ENCODE measurements at places on chromosomes 7 and 10.

GRCh38 chr7:50703654-50704053 lies 79.0 kb downstream of the GRB10 start:
- no peak for DNase-seq

DNA sequence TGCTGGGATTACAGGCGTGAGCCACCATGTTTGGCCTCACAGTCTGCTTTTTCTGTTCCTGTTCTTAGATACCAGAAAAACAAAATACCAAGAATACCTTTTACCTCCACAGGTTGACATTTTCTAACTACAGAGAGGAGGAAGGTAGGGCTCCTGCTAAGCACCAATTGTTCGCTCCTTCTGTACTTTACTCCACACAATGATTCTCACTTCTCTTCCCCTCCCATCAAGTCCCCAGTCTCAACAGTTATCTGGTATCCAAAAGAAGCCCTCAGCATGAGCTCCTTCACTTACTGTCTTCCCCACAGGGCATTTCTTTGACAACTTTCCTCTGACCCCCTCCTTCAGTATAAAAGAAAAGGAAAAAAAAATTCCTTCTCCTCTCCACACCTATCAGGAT lies 47.7 kb upstream of the ZNF800 start:
- no peak for DNase-seq

GRCh38 chr7:122311050-122311700 lies 6.6 kb upstream of the FEZF1 start:
- DNase-seq: no peak

DNA sequence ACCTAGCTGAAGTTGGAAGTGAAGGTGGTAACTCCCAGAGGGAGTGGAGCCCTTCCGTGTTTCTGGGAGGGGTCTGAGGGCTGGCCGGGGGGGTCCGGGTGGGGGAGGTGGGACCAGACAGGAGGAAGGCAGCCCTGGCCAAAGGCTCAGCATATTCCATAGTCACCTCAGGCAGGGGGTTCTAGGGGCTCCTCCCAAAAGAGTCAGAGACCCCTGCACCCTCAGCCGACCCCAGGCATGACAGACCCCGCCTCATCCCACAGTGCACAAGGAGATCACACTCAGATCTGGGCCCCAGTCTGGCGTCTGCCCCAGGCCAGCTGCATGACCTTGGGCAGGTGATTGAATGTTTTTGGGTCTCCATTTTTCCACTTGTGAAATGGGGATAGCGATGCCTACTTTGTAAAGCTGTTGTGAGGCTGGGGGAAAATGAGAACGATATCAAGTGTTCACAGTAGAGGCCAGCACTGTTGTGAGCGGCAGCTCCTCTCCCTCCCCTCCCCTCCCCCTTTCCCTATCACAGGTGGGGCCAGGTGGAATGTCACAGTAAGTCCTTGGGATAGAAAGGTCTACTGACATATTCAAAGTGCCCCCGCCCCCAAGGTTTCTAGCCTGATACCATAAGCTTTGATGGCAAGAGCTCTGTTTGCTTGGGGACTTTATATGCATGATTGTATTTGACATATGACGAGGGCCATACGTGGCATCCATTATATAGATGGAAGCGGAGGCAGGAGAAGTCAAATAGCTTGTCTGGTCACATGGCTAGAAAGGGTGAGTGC lies 33.3 kb downstream of the DNAJB12 start:
- no peak for DNase-seq

DNA sequence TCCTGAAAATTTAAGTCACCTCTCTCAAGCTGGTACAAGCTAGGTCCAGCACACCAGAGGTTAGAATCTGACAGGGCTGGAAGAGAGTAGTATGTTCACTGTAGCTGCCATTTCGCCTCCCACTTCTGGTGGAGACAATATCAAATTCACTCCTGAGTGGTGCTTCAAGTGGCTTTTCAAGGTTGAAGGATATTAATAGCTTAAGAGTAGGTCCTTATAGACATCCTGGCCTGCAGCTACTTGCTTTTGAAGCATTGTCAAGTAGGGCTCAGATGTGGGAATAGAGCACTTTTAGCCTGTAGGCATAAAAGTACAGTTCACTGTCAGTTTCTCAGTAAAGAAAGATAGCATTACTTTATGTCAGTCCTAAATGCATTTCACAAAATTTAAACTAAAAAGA lies 270.5 kb upstream of the PLPP4 start:
- no peak for DNase-seq

All from frontal cortex (tissue), 4 donors.